GM12892 (cell line): ENCODE measurements at places on chromosomes 11 and 22.

GRCh38 chr11:10023212-10023611, 270.8 kb downstream of the SBF2 start:
- no peak for DNase-seq

DNA sequence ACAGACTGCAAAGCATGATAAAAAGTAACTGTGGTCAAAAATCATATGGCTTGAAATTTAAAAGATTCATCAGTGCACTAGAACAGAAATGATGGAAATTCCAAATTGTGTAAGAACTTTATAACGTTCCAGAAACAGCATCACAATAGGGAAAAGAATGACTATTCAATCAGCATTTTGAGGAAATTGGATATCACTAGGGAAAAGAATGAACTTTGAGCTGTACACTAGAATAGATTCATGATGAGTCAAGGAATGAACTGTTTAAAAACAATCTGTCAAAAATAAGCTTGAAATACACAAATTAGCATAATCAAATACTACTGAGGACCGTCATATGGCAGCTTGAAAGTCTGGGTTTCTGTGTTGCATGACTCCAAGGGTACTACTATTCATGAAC, 20.5 kb upstream of the HEPHL1 start:
- no peak for DNase-seq

DNA sequence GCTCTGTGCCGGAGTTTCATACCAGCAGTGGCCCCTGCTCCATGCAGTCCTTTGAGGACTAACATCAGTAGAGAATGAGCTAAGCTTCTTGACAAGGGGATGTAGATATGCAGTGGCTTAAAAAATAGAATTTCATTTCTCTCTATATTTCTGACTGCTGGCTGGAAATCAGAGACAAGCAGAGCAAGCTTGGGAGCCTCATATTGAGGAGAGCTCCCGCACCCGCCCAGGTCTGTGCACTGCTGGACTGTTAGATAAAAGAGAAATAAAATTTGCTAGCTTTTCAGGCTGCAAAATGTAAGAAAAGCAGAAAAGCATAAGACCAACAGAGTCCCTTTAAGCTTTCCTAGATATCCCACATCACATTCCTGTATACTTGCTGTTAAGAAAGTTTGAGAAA, 31.4 kb downstream of the MMP7 start:
- no peak for DNase-seq

DNA sequence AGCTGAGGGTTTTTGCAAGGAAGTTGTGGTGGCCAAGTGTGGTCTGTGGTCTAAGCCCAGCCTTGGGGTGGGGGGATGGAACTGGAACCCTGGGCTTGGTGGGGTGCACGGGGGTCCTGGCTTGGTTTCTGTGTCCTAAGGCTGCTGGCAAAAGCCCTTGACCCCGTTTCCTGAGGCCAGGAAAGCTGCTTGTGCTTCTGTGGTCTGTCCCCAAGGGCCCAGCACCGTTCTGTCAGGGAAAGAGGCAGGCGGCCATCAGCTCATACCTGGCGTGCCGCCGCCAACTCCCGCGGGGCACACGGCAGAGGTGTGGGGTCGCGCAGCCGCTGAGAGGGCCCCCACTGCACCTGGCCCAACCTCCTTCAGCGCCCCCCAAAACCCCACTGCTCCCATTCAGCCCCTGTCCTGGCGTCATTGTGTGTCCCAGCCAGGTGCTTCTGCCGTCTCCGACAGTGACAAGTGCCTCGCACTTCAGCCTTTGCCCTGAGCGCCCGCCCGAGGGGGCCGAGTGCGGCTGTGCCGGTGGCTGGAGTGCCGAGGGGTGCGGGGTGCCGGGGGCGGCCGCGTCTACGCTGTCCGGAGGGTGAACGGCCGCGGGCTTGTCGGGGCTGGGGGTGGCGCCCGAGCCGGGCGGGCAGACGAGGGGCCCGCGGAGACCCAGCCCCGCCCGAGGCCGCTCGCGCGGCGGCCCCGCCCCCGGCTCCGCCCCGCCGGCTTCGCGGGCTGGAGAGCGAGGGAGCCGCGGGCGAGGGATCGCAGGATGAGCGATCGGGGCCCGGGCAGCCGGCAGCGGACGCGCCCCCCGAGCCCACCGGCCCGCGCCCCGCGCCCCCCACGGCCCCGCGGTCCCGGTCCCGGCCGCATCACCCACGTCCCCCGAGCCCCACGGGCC, at the start of gene CNIH2:
Gene CNIH2, plus strand, starts transcription at position 705 of the 892 bp plus-strand sequence. CDS start 282 bp downstream, outside the sequence.
- DNase-seq = peak; percentile 74

DNA sequence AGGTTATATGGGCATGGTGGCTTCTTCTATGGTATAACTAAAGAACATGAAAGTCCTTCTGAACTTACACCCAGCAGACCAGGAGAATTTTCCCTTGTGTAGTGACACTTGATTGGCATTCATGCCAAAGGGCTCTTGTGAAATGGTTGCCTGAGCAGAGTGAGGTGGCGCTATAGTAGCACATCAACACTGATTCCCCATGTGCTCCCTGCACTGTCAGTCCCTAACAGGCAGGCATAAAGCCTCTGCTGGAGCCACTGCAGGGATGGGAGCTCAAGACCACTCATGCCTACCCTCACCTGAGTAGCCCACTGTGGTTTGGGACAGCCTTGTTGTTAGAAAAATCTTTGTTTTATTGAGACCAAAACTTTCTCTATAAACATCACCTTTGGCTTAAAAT, 92.6 kb upstream of the LIN7C start:
- DNase-seq = no peak

- DNase-seq = no peak
Observed at GRCh38 chr11:94032725-94033124, 11.6 kb downstream of the HEPHL1 start.

DNA sequence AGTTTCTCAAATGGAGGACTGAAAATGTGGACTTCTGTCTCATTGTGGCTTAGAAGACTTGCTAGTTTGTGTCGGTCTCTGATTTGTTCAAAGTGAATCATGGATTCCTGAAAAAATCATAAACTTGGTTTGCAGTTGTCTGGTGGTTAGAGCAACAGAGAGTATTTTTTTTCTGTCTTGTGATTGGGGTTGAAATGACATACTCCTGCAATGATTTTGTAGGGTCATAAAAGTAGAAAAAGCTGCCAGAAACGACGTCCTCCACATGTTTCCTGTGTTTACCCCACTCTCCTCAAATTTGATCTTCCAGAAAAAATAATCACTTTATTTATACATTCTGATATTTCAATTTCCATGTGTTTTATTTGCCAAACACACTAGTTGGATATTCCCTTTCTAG, 219.2 kb upstream of the PGR start:
- no peak for DNase-seq

DNA sequence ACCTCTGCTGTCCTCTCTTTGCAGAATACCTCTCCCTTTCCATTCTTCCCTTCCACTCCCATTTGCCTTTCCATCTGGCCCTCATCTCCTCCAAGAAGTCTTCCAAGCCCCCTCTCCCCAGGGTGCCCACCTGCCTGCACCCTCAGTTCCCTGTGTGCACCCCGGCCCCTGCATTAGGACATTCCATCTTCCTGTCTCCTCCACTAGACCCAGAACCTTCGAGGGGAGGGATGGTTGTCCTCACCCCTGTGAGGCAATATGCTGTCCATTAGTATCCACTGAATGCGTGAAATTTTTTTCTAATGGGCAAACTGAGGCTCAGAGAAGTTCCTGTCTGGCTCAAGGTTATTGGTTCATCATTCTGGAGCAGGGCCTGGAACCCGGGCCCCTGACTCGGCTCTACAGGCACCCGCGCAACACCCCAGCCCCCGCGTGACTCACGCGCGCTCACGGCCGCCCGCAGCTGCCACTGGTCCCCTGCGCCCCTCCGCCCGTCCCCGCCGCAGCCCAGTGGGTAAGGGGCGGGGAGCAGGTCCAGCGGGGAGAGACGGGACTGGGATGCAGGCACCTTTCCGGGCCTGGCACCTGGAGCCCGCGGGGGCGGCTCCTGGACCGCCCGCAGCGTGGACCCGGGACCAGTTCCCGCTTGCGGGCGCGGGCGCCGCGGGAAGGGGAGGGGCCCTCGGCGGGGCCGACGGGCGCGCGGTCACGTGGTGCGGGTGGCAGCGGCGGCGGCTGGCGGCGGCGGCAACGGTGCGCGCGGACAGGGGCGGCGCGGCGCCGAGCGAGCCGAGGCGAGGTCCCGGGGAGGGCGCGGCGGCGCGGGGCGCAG, 7.0 kb downstream of the SEPTIN3 start:
- DNase-seq = peak; percentile 58
